Stimulated activated CD8-positive, alpha-beta memory T cell treated with anti-CD3 and anti-CD28 coated beads, Interleukin-4, amount 100 ng/mL, for 1 hour (primary cell): ENCODE measurements at places on chromosomes 12 and 14.

DNA sequence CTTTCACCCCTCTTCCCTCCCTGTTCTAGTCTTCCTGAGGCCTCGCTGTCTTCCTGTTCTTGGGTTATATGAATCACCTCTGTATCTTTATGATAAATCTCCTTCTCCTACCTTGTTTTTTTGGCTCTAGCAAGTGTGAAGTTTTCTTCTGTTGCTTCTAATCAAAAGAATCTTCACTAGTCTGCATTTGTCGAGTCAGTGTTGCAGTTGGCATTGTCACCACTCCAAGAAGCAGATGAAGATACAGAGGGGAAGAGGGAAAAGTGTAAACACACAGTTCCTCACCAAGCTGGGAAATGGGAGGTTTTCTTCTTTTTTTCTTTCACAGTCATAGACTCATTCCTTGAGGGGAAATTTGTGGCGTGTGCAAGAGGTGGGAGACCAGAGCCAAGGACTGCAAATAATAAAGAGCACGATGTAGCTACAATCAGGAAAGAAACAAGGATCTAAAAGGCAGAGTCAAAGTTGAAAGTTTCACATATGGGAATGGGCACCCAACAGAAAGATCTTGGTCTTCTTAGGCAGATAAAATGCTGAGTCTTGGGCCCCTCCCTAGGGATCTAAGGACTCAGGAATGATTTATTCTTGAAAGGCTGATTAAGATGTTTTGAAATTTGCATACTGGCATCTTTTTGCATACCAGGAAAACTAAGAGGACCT is 22.2 kb upstream of the PRICKLE1 start:
- DNase-seq = no peak

- DNase-seq = no peak
These were observed 155.0 kb upstream of the C14orf180 start for GRCh38 chr14:104424406-104425072.

DNA sequence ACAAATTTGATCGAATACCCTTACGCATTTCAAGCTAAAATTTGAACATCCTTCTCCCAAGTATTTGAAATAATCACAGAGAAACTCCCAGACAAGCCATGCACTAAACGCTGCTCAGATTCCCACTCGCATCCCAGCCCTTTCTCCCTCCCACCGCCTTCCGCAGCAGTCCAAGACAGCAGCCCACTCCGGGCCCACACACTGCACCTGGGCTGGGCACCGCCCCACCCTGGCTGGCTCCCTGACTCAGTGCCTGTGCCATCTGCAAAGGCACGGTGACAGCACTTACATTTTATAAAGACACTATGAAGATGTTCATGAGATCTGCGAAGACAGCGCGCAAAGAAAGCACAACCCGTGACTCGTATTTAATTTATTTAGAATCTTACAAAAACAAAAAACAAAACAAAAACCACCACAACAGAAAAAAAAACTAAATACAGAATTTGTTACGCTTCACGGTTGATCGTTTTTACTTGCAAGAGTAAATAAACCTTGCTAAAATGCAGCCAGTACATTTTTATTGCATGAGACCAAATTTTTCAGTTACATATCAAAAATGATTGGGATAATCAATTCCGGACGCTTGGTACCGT is 17.2 kb upstream of the CDK2AP1 start:
- no peak for DNase-seq

GRCh38 chr12:356276-356988 is 32.7 kb downstream of the KDM5A start:
- no peak for DNase-seq

DNA sequence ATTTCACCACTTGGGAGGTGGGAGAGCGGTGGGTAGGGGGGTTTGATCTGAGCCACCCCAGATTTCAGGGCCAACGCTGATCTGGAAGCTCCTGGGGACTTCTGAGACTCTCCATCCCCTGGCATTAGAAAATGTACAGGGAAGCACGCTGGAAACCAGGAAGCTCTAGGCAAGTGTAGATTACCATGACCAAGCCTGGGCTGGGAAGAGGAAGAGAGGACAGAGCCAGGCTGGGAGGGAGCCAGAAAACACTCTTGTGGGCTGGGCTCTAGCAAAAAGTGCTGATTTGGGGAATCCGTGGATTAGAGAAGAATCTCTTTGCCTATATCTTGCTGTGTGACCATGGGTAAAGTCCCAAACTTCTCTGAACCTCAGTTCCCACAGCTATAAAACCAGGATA is 236.7 kb downstream of the BCL11B start:
- DNase-seq = no peak

- no peak for DNase-seq
These were observed 92.3 kb upstream of the BCAT1 start for GRCh38 chr12:25041006-25041741.

DNA sequence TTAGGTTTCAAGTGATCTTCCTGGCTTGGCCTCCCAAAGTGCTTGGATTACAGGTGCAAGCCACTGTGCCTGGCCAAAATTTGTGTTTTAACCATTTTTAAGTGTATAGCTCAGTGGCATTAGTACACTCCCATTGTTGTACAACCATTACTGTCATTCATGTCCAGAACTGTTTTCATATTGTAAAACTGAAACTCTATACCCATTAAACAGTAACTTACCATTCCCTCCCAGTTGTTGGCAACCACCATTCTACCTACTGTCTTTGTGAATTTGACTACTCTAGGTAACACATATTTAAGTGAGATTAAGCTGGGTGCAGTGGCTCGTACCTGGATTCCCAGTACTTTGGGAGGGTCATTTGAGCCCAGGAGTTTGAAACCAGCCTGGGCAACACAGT is 67.3 kb upstream of the KCNH3 start:
- no peak for DNase-seq

GRCh38 chr12:106074361-106074705 is 64.4 kb downstream of the NUAK1 start:
- DNase-seq = no peak

GRCh38 chr14:59849411-59850130 is 21.0 kb downstream of the RTN1 start:
- no peak for DNase-seq

- DNase-seq = no peak
These were observed 54.4 kb upstream of the PLEKHG7 start for GRCh38 chr12:92648242-92649031.

- DNase-seq = no peak
These were observed 39.6 kb downstream of the IQSEC3 start for GRCh38 chr12:106118-106591.

GRCh38 chr12:104747330-104747729 is 210.8 kb downstream of the SLC41A2 start:
- no peak for DNase-seq

GRCh38 chr12:50723865-50724264 is 40.0 kb upstream of the ATF1 start:
- no peak for DNase-seq

DNA sequence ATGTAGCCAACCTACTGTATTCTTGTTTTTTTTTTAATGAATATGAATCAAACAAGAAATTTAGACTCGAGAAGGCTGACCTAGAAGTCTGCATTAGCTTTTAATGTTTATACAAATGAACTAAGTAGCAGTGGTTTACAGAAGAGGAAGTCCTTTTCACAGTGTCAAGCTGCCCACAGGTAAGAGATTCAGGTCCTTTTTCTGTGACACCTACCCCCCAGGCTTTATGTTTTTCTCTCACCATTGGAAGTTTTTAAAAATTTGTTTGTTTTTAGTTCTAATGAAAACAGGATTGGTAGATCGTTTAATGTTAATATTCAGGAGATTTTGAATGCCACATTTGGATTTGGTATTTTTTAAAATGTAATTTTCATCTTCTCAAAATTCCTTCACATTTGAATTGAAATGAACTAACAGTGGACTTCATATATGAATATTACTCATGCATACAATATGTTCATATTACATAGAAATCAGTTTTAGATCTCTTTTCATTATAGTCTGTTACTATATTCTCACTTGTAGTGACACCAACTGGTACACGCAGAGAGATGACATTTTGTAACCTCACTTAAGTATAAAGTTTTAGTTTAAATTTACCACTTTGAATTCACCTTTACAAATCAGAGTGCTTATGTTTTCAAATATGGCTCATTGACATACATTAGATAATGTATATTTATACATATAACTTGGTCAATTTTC is 29.7 kb downstream of the ATF7IP start:
- DNase-seq = no peak

- no peak for DNase-seq
These were observed 259.3 kb downstream of the PPFIA2 start for GRCh38 chr12:81499809-81500208.

GRCh38 chr14:68791078-68791901 is 1.6 kb downstream of the ZFP36L1 start:
- no peak for DNase-seq

DNA sequence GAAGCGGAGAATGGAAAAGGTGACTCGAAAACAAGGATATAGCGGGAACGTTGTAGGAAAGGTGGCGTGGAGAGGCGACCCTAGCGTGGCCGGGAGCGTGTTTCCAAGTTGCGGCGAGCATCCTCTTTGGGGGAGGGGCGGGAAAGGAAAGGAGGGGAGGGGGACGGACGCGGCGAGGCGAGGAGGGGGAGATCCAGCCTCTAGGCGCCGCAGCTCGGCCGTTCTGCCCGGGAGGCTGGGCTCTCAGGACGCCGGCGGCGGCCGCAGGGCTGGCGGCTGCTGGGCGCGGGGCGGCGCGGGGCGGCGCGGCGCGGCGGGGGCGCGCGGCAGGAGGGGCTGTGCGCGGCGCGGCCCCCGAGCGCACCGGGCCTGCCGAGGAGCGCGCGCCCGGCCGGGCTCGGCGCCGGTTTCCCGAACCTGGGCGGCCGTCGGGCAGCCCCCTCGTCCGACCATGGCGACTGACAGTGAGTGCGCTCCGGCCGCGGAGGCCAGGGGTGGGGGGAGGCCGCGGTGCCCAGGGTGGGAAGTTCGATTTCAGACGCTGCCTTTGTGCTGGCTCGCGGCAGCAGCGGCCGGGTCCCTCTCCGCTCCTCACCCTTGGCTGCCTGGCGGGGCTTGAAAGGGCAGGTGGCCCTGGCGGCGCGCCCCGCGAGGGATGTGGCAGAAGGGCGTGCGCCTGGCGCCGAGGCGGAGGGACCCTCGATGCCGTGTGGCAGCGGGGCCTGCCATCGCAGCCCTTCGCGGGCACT is 50.3 kb downstream of the SNAPC1 start:
- no peak for DNase-seq

DNA sequence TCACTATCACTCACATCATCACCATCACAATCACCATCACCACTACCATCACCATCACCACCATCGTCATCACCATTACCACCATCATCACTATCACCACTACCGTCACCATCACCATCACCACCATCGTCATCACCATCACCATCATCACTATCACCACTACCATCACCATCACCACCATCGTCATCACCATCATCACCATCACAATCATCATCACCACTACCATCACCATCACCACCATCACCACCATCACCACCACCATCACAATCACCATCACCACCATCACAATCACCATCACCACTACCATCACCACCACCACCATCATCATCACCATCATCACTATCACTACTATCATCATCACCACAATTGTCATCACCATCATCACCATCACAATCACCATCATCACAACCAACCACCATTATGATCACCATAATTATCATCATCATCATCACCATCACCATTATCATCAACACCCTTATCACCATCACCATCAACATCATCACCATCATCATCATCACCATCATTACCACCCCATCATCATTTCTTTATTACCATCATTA is 90.8 kb downstream of the DICER1 start:
- no peak for DNase-seq

GRCh38 chr12:89621521-89621920 is 87.1 kb downstream of the ATP2B1 start:
- DNase-seq = no peak

- no peak for DNase-seq
These were observed 15.9 kb downstream of the PLEKHG3 start for GRCh38 chr14:64720131-64720576.

GRCh38 chr14:51460011-51460410 is 191.7 kb upstream of the FRMD6 start:
- DNase-seq = no peak

- DNase-seq = peak; percentile 69
These were observed at the start of gene PGAM5 for GRCh38 chr12:132710405-132711079. Gene PGAM5 (plus strand): TSS chr12:132710842. CDS start chr12:132710877, 35 bp downstream.

DNA sequence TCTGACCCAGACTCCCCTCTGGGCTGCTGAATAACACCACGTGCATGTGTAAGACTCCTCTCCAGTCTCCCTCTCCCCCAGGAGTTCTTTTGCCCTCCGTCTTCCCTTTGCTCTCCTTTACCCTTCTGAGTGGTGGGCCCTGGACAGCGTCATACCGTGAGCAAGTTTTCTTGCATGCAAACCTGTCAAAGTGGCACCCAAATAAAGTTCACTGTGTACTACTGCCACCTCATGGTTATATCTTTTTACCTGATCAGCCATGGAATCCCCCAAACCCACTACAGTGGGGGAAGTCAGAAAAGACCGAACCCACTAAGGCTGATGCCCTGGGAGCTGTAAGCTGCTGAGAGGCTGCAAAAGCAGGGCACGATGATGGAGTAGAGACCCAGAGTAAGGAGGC is 131.1 kb upstream of the VRK1 start:
- no peak for DNase-seq

DNA sequence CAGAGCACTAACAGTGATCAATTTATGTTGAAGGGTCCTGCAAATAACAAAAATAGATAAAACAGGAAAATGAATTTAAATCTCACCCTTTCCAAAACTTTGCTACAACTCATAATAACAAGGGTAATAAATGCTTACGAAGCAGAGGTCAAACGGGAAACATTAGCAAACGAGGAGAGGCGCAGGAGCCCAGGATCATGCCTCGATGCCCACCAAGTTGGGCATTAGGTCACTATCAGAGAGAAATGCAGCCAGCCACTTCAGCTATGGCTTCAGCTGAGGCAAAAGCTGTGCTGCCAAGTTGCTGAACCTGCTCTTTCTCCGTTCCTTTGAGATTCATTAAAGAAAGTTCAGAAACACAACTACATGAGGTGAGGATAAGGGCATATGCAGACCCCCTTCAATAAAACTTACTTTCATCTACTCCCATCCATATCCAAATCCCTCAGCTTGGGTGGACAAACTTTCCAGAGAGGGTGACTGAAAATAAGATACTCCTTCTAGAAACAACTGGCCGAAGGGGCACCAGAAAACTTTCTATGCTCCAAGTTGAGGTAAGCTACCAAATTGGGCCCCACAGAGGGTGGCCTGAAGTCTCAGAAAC is 7.9 kb downstream of the NKX2-1 start:
- DNase-seq = no peak

DNA sequence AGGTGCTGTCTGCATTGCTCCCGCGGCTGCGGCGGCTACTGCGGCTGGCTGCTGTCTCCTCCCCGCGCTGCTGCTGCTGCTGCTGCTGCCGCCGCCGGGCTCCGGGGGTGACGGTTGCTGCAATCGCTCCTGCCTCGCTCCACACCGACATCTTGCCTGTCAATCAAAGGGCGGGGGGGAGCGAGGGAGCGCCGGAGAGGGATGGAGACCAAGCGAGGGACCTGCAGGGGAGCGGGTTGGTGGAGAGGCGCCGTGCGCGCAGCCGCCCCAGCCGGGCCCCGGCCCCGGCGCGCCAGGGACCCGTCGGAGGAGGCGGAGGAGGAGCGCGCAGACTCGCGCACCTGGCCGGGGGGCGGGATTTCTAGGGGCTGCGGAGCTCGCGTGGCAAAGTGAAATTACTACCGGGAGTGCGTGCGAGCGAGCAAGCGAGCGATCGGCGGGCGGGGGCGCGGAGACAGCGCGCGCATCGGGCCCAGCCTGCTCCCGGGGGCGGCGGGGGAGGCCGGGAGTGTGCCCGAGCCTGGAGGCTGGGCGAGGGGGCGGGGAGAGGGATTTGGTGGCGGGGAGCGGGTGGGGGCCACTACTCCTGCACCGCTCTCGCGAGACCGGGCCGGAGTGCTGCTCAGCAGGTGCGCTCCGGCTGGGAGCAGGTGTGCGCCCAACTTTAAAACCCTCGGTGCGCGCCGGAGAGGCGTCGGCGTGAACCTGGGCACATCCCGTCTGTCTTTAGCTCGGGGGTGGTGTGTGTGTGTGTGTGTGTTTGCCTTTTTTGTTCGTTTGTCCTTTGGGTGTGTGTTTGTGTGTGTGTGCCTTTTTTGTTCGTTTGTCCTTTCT is at the start of gene KSR2:
TSS of gene KSR2 (minus strand) at position 165 of the 834 bp plus-strand sequence. CDS start 735 bp downstream, outside the sequence.
- no peak for DNase-seq
